ENCODE measurements at places on chromosomes 16 and 17.

GRCh38 chr16:26658486-26658885 is 408.2 kb upstream of the C16orf82 start:
- no peak for DNase-seq

GRCh38 chr16:66495440-66495839 is 54.5 kb downstream of the TK2 start:
- DNase-seq, result no peak

GRCh38 chr17:27506348-27507218 is 50.3 kb downstream of the KSR1 start:
- DNase-seq, result no peak

DNA sequence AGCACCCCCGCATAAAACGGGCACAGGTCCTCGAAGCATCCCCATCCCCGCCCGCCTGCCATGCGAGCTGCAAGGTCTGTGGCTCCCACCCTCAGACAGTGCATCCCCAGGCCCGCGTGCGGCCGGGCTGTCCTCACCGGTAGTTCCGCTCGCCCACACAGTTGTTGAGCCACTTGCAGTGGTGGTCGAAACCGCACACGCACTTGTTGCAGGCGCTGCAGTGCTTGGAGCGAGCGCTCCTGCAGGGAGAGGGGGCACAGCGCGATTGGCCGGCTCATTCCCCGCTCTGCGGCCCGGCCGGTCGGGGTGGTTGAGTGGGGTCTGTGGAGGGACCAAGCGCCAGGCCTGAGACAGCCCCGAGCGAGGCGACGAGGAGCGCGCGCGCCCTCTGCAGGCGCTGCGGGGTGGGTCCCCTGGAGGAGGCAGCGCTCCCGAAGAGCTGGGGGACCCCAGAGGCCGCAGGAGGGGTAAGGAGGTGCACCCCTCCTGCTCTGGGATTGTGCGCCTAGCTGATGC is 6.0 kb upstream of the TPPP3 start:
- no peak for DNase-seq

DNA sequence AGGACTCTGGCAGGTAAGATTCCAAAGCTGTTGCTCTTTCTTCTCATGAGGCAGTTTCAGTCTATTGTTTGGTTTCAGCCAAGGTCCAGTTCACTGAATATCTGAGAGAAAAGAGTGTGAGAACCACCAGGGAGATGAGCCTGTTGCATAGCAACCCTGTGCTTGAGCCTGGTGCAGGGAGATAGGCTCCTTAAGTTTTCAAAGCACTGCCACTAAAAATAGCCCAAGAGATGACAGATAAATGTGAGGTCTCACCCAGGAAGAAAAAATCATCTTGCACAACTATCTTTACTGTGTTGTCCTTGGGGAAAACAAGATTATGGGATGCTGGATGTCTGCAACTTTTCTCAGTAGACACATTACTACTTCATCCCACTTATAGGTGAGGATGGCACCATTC is 26.2 kb upstream of the NUDT7 start:
- no peak for DNase-seq

DNA sequence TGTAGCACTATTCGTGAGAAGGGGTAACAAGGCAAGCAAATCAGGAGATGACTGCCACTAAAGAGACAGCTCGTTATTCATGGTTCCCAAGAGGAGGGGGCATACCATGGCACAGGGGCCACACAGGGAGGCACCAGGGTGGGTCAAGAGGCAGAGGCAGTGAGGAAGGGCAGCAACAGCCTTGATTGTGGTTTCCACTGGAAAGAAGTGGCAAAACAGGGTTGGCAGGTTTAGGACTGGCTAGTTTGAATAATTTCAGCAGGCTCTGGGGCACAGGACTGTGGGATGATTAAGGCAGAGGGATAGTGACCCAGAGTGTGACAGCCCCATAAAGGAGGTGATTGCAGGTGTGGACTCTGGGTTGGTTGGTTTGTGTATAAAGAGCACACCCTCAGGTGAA is 188.9 kb downstream of the CBLN1 start:
- DNase-seq, result peak; percentile 29

Measured in vagina (tissue), 2 donors.